ENCODE measurements at places on chromosomes 5 and 9. TPM values are rescaled to one million over a fixed set of nuclear protein-coding genes. Genes with fewer than 3 reads are reported as not detected.

DNA sequence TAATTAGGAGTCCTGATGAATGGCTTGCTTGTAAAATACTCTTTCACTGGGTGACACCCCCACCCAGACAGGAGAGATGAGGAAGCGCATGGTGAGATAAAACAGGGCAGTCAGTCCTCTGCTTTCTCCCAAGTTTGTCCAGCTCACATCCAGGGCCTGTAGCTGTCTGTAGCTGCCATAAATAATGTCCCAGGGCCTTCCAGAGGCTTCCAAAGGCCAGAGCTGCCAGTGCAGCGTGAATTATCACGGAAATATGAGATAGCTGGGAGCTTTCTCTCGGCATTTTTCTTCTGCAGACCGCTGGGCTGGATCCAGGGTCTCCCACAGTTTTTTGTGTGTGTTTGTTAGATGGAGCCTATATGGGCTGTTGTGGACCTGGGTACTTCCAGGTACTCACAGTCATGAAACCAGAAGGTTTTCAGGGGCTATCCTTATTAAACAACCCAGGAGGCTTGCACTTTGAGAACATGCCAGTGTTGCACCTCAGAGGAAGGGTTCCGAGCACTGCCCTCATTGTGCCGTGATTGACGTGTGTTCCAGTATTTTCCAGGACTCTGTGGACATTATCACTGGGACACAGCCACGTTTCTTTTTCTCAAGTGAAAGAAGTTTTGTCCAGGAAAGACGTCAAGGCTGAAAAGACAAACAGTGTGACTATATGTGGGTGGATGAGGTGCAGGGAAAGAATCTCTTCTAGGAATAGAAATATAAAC, 117.5 kb downstream of the FGF1 start:
- DNase-seq: no peak
- H3K4me1 ChIP-seq: no peaks in the 10 kb centered on the region
- no peaks in the 10 kb centered on the region for H3K36me3 ChIP-seq

DNA sequence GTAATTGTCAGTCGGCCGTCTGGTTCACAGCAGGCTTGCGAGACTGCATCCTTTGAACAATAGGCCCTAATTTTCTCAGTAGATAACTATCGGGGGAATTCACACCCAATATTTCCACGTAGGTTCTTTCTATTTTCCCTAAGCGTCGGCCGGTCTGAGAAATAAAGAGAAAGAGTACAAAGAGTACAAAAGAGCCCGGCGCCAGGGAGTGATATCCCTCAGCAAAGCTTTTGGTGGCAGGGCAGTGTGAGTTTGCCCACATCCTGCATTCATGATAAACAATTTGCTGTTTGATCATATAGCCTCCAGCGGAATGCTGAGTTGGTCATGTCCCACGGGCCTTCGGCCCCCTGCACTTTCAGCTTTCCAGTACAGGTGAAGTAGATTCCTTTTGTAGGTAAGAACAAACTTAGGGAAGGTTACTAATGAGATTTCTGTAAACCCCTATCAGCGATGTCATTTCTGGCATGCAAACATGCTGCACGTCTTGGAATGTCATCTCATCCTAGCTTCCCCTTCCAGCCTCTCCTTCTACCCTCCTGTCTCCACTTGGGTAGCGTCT, 4.7 kb upstream of the PTGR1 start:
- no peak overlapping the region for H3K4me3 ChIP-seq
- H3K27me3 ChIP-seq: peaks cover 48% of the 10 kb centered on the region
- DNase-seq: no peak
- no peak overlapping the region for H3K27ac ChIP-seq
- peaks cover 5% of the 10 kb centered on the region for H3K4me1 ChIP-seq

DNA sequence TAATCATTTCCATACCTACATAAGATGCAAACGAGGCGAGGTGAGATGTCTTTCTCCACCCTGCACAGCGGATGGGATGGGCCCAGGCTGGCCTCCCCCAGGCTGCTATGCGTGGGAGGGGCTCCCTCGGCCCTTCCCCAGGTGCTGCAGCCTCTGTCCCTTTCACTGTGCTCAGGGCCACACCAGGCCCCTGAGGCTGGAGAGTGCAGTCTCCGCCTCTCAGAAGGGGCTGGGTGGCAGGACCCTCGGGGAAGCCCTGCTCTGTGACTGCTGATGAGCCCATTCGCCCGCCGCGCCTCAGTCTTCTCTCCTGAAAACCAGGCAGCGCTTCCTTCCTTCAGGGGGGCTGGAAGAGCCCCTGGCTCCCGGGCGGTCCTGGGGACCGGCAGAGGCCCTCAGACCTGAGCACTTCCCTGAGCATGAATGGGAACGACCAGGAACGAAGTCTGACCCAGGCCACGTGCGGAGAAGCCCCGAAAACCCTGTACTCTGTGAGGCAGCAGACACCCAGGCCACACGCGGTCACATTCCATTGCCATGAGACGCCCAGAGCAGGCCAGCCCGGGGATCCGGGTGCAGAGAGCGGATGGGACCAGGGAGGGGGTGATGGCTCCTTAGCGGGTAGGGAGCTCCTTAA, 21.9 kb upstream of the NOTCH1 start:
- no peaks in the 10 kb centered on the region for H3K36me3 ChIP-seq
- no peaks in the 10 kb centered on the region for H3K4me1 ChIP-seq
- no peak for DNase-seq
- no peak overlapping the region for H3K27ac ChIP-seq
- no peaks in the 10 kb centered on the region for H3K27me3 ChIP-seq

GRCh38 chr5:145587710-145588109, 247.4 kb downstream of the PRELID2 start:
- H3K36me3 ChIP-seq: no peaks in the 10 kb centered on the region
- no peaks in the 10 kb centered on the region for H3K27me3 ChIP-seq
- H3K4me1 ChIP-seq: no peaks in the 10 kb centered on the region
- DNase-seq: no peak

GRCh38 chr9:8558176-8558575, 758.6 kb upstream of the DMAC1 start:
- H3K36me3 ChIP-seq: no peaks in the 10 kb centered on the region
- H3K27me3 ChIP-seq: no peaks in the 10 kb centered on the region
- DNase-seq: no peak
- no peaks in the 10 kb centered on the region for H3K4me1 ChIP-seq
- H3K27ac ChIP-seq: no peak overlapping the region

GRCh38 chr9:81656004-81656403, 33.3 kb downstream of the TLE1 start:
- DNase-seq: no peak
- H3K4me3 ChIP-seq: no peak overlapping the region
- H3K27me3 ChIP-seq: no peaks in the 10 kb centered on the region

- peak overlapping the region; percentile 20 for H3K4me3 ChIP-seq
- peaks cover 40% of the 10 kb centered on the region for H3K4me1 ChIP-seq
- no peak overlapping the region for H3K27ac ChIP-seq
Measured at GRCh38 chr5:36882250-36882649, 5.7 kb downstream of the NIPBL start.

DNA sequence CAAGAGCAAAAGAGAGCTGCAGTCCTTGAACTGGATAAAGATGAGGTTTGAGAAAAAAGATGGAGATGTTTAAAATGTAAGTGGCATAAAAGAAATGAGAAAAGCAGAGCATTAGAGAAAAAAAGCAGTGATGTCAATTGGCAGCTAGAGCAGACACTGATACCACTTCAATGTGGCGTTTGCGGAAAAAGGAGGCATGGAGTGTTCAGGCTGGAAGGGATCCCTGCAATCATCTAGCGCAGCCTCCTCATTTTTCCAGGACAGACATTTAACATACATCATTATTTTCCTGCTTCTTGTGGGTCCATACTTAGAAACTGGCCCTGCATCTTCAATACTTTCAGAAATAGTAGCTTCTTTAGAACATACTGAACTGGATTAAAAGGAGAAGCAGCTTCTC, 563.8 kb downstream of the PTPRD start:
- no peak for DNase-seq
- H3K36me3 ChIP-seq: no peaks in the 10 kb centered on the region
- no peaks in the 10 kb centered on the region for H3K27me3 ChIP-seq
- H3K4me1 ChIP-seq: no peaks in the 10 kb centered on the region
- no peak overlapping the region for H3K4me3 ChIP-seq
- no peak overlapping the region for H3K27ac ChIP-seq

DNA sequence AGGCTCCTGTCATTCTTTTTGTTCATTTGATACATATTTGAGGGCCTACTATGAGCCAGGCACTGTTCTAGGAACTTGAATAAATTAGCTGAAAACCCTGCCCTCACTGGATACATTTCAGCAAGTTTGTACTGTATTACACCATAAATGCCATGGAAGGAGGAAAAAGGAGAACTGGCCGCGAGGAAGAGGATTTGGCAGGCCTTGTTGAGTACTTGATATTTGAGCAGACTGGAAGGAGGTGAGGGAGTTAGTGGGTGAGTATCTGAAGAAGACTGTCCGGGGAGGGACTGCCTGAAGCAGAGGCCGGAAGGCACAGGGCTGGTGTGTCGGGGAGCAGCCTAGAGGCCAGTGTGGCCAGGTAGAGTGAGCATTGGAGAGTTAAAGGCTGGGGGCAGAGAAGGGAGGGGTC, 4.5 kb downstream of the SNX30 start:
- H3K36me3 ChIP-seq: peaks cover 27% of the 10 kb centered on the region
- peak overlapping the region; percentile 86 for H3K27ac ChIP-seq
- H3K4me3 ChIP-seq: peak overlapping the region; percentile 68
- peaks cover 67% of the 10 kb centered on the region for H3K4me1 ChIP-seq

- no peak for DNase-seq
- peaks cover 42% of the 10 kb centered on the region for H3K36me3 ChIP-seq
- no peak overlapping the region for H3K27ac ChIP-seq
- H3K27me3 ChIP-seq: no peaks in the 10 kb centered on the region
- H3K4me3 ChIP-seq: no peak overlapping the region
Measured at GRCh38 chr9:20205821-20206220, 416.5 kb downstream of the MLLT3 start.

GRCh38 chr5:56106837-56107236, 112.1 kb upstream of the IL6ST start:
- no peaks in the 10 kb centered on the region for H3K27me3 ChIP-seq
- H3K4me1 ChIP-seq: peaks cover 20% of the 10 kb centered on the region
- H3K4me3 ChIP-seq: no peak overlapping the region

- H3K36me3 ChIP-seq: no peaks in the 10 kb centered on the region
- H3K4me1 ChIP-seq: no peaks in the 10 kb centered on the region
- H3K27ac ChIP-seq: no peak overlapping the region
Measured at GRCh38 chr9:93261735-93262523, 78.0 kb downstream of the WNK2 start.

DNA sequence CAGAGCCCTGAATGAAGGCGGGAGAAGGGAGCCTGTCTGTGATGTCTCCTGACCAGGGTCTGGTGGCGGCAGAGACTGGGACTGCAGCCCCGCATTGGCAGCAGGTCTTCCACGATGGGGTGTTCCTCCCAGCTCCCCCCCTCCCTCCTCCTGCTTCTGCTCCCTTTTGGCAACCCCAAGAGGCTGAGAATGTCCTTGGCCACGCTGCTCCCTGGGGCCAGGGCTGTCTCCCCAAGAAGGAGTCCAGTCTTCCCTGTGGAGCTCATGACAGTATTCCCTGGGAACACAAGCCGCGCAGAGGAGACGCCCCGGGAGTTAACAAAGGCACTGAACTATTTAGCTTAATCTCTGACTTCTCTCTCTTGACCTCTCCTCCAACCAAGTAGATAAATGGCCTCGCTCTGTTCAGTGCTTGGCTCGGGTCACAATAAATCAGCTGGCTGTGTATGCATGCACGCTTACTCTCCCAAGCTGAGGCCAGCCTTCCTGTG, 84.0 kb upstream of the NEURL1B start:
- H3K27me3 ChIP-seq: peaks cover 1% of the 10 kb centered on the region
- no peak for DNase-seq
- H3K4me3 ChIP-seq: no peak overlapping the region
- H3K4me1 ChIP-seq: no peaks in the 10 kb centered on the region

DNA sequence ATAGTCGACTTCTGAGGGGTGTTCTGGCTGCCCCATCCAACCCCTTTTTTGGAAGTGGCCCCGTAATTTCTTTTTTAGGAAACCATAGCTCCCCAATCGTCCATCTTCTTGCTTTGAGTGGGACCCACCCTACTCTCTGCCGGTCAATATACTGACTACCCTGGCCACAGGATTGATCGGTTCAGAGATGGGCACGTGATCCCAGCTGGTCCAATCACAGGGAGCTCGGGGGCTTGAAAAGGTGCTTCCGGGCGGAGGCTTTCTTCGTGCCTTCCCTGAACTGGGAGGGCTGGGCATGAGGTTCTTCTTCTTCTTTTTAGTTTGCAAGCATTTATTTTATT, 78.7 kb upstream of the SH3PXD2B start:
- H3K27ac ChIP-seq: no peak overlapping the region
- H3K4me3 ChIP-seq: no peak overlapping the region
- DNase-seq: no peak
- peaks cover 24% of the 10 kb centered on the region for H3K27me3 ChIP-seq

GRCh38 chr9:121831869-121832268, 180.4 kb downstream of the DAB2IP start:
- no peaks in the 10 kb centered on the region for H3K4me1 ChIP-seq
- H3K27ac ChIP-seq: no peak overlapping the region
- DNase-seq: no peak
- H3K27me3 ChIP-seq: no peaks in the 10 kb centered on the region

- no peaks in the 10 kb centered on the region for H3K27me3 ChIP-seq
- H3K36me3 ChIP-seq: peaks cover 14% of the 10 kb centered on the region
- H3K4me1 ChIP-seq: no peaks in the 10 kb centered on the region
- no peak for DNase-seq
- H3K27ac ChIP-seq: no peak overlapping the region
- no peak overlapping the region for H3K4me3 ChIP-seq
Measured at GRCh38 chr5:83102364-83102980, 25.1 kb downstream of the XRCC4 start.

GRCh38 chr9:16139774-16140173, 586.9 kb downstream of the CCDC171 start:
- H3K4me1 ChIP-seq: no peaks in the 10 kb centered on the region
- no peaks in the 10 kb centered on the region for H3K27me3 ChIP-seq
- H3K27ac ChIP-seq: no peak overlapping the region
- DNase-seq: no peak
- H3K4me3 ChIP-seq: no peak overlapping the region
- H3K36me3 ChIP-seq: no peaks in the 10 kb centered on the region

- H3K4me3 ChIP-seq: no peak overlapping the region
- H3K4me1 ChIP-seq: no peaks in the 10 kb centered on the region
- H3K36me3 ChIP-seq: no peaks in the 10 kb centered on the region
- no peak for DNase-seq
- H3K27ac ChIP-seq: no peak overlapping the region
Measured at GRCh38 chr5:51227963-51228470, 155.2 kb upstream of the ISL1 start.

GRCh38 chr5:79936002-79936645, 54.9 kb downstream of the MTX3 start:
- H3K36me3 ChIP-seq: no peaks in the 10 kb centered on the region
- H3K27ac ChIP-seq: no peak overlapping the region
- no peak for DNase-seq
- peaks cover 18% of the 10 kb centered on the region for H3K4me1 ChIP-seq

GRCh38 chr9:37966412-37967013, 62.6 kb upstream of the SLC25A51 start:
- H3K4me1 ChIP-seq: peaks cover 13% of the 10 kb centered on the region
- DNase-seq: no peak
- H3K4me3 ChIP-seq: no peak overlapping the region

GFPT2 gene
- 9.5 TPM for total RNA-seq

IRX4 gene
- total RNA-seq: not detected

ECM2 gene
- not detected for total RNA-seq

EQTN gene
- total RNA-seq: not detected

RNF180 gene
- total RNA-seq: not detected

DMRT2 gene
- not detected for total RNA-seq

PPP1R26 gene
- 0.17 TPM for total RNA-seq

ANKRD18A gene
- 1.2 TPM for total RNA-seq

PPP2R2B gene
- total RNA-seq: 8.7 TPM

RNF183 gene
- 0.37 TPM for total RNA-seq

FIBCD1 gene
- not detected for total RNA-seq

OMD gene
- not detected for total RNA-seq

CDH10 gene
- total RNA-seq: not detected

PHF19 gene
- 248 TPM for total RNA-seq

PTGS1 gene
- 1.6 TPM for total RNA-seq

FOXD4L4 gene
- total RNA-seq: 0.55 TPM

PCDHA9 gene
- total RNA-seq: not detected

Data from activated naive CD8-positive, alpha-beta T cell treated with anti-CD3 and anti-CD28 coated beads, Interleukin-2, amount 10 ng/mL, durations not matched to agents 7 days and 5 days (primary cell).